Stimulated activated CD4-positive, alpha-beta T cell treated with anti-CD3 and anti-CD28 coated beads, TNF-alpha, amount 100 ng/mL, for 4 hours (primary cell): ENCODE measurements at places on chromosomes 4 and X.

DNA sequence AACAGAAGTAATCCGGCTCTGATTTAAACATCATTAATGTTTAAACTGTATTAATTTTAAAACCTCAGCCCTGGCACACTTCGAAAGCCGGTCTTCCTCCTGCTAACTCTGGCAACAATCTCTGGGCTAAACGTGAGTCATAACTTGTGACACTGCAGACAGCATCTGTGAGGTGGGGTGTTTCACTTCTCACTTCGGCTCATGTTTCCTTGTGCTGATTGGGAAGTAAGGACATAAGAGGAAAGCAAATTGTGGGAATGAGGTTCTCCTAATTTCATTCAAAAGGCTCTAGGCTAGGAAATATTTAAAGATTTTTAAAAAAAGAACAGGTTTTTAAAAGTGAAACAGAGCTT is 139.9 kb upstream of the USP9X start:
- no peak for DNase-seq

DNA sequence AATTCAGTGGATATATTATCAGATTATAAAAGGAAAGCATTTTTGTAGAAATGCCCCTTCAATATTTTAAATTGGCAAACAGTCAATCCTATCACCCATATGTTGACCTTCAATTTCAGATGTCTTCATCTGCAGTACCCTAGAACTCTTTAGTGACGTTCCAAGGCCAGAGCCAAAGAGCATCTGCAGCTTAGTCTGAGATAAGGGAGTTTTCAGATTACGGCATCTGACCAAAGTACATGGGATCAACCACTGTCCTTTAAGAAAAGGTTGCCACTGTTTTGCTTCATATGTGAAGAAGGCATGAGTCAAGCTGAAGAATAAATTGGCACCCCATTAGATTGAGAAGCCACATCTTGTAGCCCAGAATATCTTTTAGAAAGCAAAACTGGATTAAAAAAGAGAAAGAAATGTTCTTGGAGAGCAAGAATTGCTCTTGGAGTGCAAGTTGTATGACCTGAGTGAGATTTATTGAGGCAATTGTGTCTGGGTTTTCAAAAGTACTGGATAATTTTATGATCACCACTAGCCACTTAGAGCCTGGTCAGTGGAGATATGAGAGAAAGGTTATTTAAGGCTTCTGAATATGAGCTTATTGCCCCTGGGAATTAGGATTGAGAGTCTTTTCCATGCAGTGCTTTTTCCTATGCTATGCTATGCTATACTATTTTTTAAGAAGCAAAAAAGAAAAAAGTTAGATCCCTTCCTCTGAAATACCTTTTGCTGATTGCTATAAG is 251.9 kb upstream of the NR3C2 start:
- no peak for DNase-seq

DNA sequence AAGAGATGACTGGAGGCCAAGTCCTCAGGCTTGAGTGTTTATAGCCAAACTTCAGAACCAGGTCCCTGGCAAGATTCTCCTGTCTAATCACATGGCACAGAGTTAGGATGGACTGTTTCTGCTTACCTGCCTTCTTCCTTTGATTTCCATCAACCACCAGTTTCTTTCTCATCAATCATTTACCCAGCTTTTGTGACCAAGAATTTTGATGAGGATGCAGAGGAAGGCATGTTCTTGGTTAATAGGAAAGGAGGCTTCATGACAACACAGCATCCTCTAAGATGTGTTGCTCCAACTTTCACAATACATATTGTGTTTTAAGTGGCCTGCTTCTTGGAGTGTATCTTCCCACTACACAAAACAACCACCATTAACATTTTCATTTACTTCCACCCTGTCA is 65.3 kb downstream of the NFKB1 start:
- DNase-seq, result no peak

DNA sequence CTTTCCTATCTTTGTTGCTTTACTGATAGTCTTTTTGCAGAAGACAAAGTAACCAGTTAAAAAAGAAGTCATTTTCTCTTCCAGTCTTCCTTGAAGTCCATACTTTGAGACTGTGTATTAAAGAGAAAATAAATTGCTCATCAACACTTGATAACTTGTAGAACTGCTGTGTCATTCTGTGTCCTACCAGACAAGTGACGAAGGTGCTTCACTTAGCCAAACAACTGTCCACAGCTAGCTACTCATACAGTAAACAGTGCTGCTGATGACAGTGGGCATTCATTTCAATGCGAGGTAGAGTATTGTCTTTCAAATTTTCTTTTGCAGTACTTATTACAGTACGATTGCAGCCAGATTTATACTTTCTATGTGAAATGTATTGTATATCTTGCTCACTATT is 11.5 kb downstream of the COL25A1 start:
- no peak for DNase-seq

DNA sequence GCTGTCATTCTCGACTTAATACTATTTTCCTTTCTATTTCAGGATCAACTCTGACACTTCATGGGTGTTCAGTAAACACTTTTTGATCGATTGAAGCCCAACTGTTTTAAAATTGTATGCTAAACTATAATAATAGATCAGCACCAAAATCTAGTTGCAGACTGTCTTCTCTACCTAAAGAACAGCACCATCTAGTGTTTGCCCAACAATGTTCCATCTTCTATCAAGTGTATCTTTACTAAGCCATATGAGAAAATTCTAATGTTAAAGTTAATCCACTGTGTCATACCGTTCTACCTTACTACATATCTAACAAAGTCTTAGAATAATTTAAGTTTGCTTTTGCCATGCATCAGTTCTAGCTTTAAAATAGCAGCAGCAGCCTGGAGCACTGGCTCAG is 113.0 kb upstream of the PRDX4 start:
- DNase-seq, result no peak

DNA sequence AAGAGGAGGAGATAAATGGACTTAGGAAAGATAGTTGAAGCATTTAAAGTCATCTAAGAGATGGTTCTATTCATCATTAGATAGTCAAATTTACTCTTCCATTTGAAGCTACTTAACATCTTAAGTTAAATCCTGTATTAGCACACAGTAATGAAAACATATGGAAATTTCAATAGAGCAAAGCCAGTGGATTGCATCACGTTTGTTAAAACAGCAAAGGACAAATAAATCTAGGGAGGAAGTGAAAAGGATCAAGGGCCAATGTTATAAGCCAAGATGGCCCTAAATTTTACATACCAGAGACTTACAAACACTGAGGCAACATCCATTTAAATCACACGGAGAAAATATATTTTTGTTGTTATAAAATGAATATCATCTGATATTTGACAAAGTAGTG is 602.8 kb downstream of the INPP4B start:
- no peak for DNase-seq
